ENCODE measurements at places on chromosomes 1 and 21.
A peak's percentile ranks its signal among the peaks of the same experiment; 100 is the strongest.

DNA sequence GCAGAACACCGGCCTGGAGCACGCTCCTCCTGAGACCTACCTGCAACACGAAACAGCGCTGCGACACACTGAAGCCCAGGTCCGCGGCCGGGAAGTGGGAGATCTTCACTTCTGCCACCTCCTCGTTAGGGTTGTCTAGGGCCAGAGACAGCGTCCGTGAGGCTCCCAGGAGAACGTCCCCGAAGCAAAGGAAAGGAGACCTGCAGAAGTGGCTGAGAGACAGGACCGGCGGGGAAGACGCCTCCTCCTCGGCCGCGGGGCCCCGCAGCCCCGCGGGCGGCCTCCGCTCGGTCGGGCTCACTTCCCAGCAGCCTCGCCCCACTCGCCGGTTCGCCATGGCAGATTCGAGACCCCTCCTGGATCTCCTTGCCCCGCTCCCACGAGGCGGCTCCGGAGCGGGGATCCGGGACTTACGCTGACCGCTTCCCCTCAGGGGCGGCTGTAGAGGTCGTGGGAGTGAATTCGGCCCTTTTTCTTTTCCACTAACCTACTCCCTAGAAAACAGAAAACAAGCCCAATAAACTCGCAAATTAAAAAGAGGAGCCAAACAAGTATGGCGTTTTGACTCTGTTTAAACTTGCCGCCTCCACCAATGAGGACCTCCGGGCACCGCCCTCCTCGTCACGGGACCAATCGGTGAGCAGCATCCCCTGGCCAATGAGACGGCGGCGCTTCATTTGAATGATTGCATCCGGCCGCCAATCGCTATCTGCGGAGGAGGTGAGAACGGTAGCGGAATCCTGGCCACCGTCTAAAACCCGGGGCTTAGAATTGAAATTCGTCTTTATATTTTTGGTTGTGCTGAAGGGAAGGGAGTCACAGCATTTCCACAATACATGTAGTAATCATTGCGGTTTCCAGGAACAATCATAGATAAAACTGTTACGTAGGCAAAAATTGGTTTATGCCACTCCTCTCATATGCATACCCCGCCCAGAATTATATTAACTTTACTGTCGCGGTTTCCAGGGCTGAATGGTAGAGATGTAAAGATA is at the start of gene ASPM:
Gene ASPM, minus strand, starts transcription at position 569 of the 995 bp plus-strand sequence. Its CDS starts 232 bp downstream, at position 337.
- DNase-seq: peak; percentile 84

GRCh38 chr1:233936842-233937241 is 32.4 kb downstream of the SLC35F3 start:
- no peak for DNase-seq

- DNase-seq: no peak
These were observed 1.3 kb downstream of the RIT1 start for GRCh38 chr1:155909894-155910293.

DNA sequence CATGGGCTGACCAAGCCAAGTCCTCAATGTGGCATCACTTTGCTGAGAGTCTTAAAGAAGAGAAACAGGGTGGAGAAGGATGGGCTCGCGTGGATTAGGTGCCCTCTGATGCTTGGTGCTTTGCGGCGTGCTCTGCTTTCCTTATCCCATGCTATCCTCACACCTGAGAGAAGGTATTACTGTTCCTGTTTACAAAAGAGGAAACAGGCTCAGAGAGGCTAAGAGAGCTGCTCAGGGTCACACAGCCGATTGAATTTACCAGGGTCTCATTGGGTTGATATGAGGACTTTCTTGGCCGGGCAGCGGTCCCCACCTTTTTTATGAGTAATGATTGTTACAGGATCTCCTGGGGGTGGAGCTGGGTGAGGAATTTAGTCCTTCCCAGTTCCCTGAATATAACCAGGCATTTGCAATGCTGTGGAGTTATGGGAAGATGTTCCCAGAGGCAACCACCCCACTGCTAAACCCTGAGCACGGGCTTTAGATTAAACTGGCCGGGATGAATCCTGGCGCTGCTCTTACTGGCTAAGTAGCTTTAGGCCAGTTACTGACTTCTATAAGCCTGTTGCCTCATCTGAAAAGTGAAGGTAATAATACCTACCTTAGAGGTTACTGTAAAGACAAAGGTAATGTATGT is 4.5 kb downstream of the ASCL5 start:
- DNase-seq: no peak

GRCh38 chr1:206933333-206933945 is 11.7 kb upstream of the FCMR start:
- DNase-seq: no peak

DNA sequence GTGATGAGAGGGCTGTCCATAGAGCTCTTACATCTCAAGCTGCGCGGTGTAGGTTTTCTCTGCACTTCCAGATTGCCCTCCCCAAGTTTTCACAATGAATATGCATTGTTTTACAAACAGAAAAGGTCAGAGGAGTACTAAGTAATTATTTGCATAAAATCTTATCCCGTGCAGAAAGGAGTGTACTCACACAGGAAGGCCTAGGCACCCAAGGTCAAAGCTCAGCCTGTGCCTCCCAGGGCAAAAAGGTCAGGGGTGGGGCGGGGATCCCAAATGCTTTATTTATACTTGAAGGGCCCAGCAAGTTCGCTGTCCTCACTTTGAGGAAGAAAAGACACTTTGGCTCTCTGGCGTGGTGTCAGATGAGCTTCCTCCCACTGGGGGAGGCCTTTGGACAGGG is 10.3 kb upstream of the KCNE1 start:
- DNase-seq: no peak

- DNase-seq: no peak
These were observed 472.9 kb downstream of the MATN1 start for GRCh38 chr1:30250338-30250983.

- DNase-seq: no peak
These were observed 744 bp downstream of the MIER1 start for GRCh38 chr1:66925558-66925910.

DNA sequence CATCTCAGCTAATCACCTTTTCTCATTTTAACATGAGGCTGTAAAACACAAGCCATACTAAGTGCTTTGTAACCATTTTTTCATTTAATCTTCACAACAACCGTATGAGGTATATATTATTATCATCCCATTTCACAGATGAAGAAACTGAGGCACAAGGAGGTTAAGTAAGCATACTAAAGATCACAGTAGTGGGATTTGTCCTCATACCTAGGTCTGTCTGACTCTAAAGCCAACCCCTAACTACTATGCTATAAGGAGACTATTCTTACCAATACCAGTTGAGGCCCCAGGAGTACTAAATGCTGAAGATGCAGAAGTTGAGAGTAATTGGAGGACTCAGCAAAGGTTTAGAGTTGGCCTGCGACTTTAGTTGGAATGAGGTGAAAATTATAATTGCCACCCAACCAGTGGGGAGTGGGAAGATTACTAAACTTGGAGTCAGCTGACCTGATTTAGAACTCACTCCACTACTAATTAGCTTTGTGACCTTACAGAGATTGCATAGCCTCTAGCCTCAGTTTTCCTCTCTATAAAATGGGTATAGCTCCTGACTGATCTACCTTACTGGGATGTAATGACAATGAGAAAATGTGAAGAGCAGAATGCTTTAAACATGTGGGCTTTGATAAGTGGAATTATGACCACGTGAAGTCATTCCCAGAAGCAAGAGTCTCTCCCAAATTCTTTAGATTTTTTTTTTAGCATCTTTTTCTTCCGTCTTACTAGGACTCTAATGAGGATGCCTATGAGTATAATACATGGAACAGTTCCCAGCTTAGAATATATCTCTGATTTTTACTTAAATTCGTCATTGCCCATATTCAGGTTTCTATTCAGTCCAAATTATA is 85.8 kb upstream of the IPO9 start:
- no peak for DNase-seq

- no peak for DNase-seq
These were observed 861 bp upstream of the DRAXIN start for GRCh38 chr1:11690397-11691301.

DNA sequence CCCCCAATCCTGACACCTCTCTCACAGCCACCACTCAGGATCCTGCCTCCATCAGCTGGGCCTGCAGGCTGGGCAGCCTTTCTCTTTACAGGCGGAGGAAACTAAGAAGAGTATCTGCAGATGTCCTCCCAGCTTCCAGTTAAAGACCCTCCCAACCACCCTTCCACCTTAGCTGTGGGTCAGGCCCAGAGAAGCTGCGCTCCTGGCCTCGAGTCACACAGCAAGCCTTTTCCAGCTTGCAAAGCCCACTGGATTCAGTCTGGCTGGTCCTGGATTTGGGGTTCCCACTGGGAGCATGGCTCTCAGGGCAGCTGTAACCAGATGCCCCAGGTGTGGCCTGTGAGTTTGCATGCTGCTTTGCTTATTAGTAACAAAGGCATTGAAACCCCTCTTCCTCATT is 19.9 kb downstream of the KCNQ4 start:
- DNase-seq: no peak

- no peak for DNase-seq
These were observed 156.4 kb upstream of the EDN2 start for GRCh38 chr1:41640756-41641474.

- DNase-seq: no peak
These were observed 20.2 kb upstream of the POGZ start for GRCh38 chr1:151479462-151479861.

All from GM12864 (cell line).